Caco-2 (cell line): ENCODE measurements at places on chromosomes 7 and 10. TPM values are rescaled to one million over a fixed set of nuclear protein-coding genes. Genes with fewer than 3 reads are reported as not detected.

ADCY1 gene
- 2.9 and 3.6 TPM in 2 replicates for total RNA-seq

DNA sequence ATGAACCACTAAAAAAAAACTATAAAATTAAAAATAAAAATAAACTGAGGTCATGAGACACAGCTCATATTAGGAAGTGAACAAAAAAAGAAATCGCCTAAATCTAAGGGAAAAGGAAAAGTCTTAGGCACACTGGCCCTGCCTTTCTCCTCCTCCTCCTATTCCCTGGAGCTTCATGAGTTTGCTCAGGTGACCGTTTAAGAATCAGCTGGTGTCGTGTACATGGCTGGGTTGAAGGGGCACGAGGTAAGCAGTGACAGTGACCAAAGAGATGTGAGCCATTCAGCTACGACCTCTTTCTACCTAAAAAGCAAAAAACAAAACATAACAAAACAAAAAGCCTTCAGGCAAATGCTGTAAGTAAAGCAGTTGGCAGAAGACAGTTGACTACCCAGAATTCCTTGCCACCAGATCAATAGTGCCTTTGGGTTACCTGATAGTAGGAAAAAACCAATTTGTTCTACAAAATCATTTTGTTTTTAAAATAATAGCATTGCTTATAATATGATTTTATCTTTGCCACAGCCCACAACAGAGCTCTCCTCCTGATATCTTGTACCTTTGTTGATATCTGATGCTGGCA, 135.4 kb downstream of the DOCK4 start:
- no peak for DNase-seq
- H3K27me3 ChIP-seq, result no peaks in the 10 kb centered on the region
- H3K36me3 ChIP-seq, result no peaks in the 10 kb centered on the region
- no peak overlapping the region for H3K4me3 ChIP-seq

COL1A2 gene
- total RNA-seq, result 2.6 and 6.7 TPM in 2 replicates

SLC12A9 gene
- total RNA-seq, result 59.0 and 60.7 TPM in 2 replicates
